ENCODE measurements at places on chromosomes 3 and 15. TPM values are rescaled to one million over a fixed set of nuclear protein-coding genes. Genes with fewer than 3 reads are reported as not detected.

DNA sequence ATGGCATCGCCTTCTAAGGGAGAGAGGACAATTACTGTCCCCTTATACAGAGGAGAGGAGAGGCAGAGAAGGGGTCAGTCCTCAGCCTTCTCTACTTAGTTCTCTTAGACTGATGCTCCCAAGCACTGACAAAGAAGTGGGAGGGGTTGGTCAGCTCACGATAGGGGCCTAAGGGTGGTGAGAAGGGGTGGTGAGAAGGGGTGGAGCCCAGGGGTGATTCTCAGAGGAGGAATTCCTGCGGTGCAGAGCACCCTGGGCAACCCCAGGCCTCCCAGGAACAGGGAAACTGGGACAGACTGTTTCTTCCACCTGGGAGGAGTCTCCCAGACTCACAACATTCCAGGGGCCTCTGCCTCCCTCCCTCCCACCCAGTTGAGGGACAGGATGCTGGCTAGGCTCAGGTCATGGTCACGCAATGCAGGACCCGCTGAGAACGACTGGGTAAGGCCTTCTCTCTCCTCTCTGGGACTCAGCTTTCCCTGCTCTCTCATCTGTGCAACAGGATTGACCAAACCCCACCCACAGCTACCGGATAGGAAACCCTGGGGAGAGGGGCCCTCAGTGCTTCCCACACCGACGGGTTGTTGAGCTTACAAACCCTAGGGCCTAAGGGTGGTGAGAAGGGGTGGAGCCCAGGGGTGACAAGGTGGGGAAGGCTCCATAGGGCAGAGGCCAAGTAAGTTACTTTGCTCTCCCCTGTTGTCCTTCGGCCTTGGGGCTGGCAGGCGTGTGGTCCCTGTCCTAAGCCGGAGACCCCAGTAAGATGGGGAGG is 1.5 kb downstream of the TPRA1 start:
- DNase-seq = peak; percentile 83

DNA sequence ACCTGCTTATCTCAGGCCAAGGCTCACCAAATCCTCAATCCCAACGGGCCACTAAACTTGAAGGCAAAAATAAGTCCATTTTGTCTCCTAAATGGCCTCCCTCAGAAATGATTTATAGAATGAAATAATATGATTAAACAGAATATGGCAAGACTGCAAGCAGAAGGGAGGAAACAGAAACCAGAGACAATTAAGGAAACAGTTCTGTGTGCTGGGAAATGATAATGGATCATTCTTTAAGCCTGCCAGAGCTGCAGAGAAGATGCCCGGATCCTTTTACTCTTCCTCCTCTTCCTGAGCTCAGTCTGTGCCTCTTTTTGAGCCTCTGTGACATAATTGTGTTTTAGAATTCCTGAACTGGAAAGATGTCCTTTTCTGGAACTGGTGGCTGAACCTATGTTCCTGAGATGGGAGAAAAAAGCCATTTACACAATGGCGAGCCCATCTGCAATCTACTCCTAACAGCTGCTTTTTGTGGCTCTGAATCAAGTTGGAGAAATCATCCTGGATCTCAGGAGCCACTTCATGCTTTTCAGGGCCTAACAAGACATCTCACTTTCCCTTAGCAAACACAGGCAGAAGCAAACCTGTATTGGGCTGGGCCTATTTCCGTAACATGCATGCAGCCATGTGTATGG is 2.8 kb upstream of the ABHD2 start:
- no peak for DNase-seq

DNA sequence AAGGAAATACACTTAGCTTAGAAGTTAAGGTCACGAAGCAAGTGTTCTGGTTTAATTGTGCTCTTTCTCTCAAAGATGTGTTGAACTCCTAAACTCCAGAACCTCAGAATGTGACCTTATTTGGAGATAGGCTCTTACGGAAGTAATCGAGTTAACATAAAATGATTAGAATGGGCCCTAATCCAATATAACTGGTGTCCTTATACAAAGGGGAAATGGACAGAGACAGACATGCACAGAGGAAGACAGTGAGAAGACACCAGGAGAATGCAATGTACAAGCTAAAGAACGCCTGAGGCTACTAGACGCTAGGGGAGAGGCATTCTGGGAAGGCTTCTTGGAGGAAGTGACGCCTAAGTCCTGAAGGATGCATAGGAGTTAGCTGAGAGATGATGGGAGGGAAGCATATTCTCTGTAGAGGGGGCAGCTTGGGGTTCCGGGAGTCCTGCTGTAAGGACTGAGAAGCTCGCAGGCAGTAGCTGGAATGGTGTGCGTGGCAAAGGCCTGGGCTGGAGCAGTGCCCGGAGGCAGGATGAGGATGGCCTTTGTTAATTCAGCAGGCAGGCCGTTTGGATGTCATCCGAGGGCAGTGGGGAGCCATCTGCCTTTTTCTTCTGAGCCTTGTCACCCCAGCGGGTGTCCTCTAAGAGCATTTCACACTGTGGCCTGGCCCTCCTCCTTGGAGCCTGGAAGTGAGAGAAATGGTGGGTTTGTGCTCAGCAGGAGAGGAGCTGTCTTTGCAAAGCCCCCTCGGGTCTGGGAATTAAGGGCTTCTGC is 513.4 kb downstream of the SHQ1 start:
- peak; percentile 76 for DNase-seq

DNA sequence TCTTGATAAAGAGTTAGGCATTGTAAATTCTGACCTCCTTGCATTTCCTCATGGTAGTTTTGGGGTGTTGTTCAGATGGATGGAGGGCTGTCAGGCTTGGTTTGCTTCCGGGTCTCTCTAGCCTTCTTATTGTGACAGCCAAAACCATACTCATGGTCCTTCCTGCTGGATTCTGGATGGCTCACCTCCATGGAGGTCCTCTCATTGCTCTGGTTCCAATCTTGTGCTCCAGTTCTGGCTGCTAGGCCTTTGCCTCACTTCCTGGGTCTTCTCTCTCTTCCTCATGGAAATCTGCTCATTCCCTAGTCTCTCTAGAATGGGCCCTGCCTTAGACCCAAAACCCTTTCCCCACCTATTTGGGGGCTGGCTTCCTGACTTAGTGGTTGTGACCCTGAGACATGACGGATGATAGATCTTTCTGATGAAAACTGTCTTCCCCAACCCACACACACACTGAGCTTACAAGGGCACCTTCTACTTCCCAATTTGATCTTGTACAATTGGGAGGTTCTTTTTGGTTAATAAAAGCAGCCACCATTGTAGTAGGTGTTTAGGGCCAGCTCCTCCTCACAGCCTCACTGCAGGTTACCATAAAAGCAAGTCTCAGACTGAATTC is 66.2 kb upstream of the XCR1 start:
- DNase-seq = no peak

- no peak for DNase-seq
Observed at GRCh38 chr3:32046102-32046501, 60.3 kb upstream of the GPD1L start.

GRCh38 chr3:100899440-100900091 is 93.7 kb downstream of the ABI3BP start:
- DNase-seq = no peak

GRCh38 chr3:127044996-127045395 is 62.1 kb downstream of the PLXNA1 start:
- peak; percentile 52 for DNase-seq

CCR9 gene
- not detected for total RNA-seq

PIERCE2 gene
- 9.9 TPM for total RNA-seq
